Hippocampal formation (tissue), 2 donors: ENCODE measurements at places on chromosomes 4 and X.
A peak's percentile ranks its signal among the peaks of the same experiment; 100 is the strongest.

GRCh38 chr4:150411520-150411919 lies 170.4 kb upstream of the MAB21L2 start:
- DNase-seq = no peak

GRCh38 chr4:123110147-123110546 lies 187.8 kb upstream of the NUDT6 start:
- no peak for DNase-seq

DNA sequence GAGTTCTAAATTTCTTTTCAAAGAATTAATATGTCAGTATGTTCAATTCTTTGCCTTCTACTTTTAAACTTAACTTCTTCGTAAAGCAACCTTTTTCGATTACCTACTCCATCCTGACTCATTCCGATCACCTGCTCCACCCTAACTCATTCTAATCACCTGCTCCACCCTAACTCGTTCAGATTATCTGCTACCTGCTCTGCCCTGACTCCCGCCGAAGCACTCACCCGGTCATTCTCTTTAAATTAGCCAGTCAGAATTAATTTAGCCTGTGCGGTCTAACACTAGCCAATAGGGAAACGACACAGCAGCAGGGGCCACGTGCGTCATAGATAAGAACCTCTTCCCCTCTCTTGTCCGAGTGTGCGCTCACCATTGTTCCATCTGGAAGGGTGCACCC lies 60.1 kb upstream of the SH3RF1 start:
- DNase-seq = no peak

GRCh38 chr4:188092824-188093223 lies 16.6 kb downstream of the TRIML2 start:
- DNase-seq = no peak

- no peak for DNase-seq
Measured at GRCh38 chr4:184748251-184748652, 14.4 kb upstream of the CENPU start.

GRCh38 chr4:124334119-124334518 lies 378.4 kb downstream of the ANKRD50 start:
- DNase-seq = peak; percentile 64

GRCh38 chr4:147787204-147787603 lies 55.3 kb downstream of the ARHGAP10 start:
- no peak for DNase-seq

DNA sequence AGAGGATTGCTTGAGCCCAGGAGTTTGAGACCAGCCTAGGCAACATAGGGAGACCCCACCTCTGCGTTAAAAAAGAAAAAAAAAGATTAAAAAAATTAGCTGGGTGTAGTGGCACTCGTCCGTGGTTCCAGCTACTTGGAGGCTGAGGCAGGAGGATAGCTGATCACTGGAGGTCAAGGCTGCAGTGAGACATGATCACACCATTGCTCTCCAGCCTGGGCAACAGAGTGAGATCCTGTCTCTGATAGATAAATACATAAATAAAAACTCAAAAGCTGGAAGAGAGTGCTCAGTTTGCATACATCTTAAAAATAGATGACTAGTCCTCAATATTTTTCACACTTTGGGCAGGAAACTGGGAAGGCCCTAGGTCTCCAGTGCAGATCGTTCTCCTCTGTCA lies 54.1 kb downstream of the TMEM131L start:
- no peak for DNase-seq

- peak; percentile 10 for DNase-seq
Measured at GRCh38 chr4:184453365-184454160, 20.8 kb downstream of the IRF2 start.

- no peak for DNase-seq
Measured at GRCh38 chr4:10898072-10898471, 213.5 kb upstream of the CLNK start.

GRCh38 chrX:55142206-55142918 lies 53.5 kb downstream of the PAGE2 start:
- DNase-seq = no peak

DNA sequence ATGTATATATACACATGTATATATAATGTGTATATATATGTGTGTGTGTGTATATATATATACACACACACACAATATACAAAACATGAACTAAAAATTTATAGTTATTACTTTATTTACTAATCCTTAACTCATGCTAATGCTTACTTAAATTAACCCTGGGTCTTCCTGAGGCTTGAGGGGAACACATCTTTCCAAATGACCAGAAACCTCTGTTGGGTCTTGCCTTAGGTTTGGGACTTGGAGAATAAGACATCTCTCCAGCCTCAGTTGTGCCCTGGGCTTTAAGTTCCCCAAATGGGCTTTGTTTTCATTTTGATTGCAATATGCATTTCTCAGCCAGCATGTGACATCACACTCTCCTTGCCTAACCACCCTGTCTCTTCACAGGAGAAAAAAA lies 7.7 kb downstream of the GEMIN8 start:
- DNase-seq = no peak

GRCh38 chrX:11770320-11770719 lies 12.3 kb downstream of the MSL3 start:
- peak; percentile 35 for DNase-seq

DNA sequence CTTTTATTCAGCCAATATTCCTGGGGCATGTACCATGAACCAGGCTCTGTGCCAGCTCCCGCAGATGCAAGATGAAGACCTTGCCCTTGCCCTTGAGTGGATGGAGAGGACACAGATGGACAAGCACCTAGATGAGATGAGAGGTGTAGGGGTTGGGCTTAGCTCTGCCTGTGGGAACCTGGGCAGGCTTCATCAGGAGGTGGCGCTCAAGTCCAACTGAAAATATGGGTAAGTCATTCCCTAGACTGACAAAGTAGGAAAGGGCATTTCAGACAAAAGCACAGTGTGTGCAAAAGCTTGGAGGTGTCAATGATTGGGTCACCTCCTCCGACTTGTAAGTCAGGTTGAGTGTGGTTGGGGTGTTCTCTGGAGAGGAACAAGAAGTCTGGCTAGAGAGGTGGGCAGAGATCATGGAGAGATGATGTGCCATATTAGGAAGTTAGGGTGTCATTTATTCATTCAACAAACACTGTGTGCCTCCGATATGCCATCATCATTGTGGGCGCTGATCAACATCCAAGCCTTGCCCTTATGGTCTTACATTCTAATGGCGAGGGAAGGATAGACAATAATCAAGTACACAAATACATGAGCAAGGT lies 64.6 kb downstream of the ANAPC4 start:
- peak; percentile 15 for DNase-seq

DNA sequence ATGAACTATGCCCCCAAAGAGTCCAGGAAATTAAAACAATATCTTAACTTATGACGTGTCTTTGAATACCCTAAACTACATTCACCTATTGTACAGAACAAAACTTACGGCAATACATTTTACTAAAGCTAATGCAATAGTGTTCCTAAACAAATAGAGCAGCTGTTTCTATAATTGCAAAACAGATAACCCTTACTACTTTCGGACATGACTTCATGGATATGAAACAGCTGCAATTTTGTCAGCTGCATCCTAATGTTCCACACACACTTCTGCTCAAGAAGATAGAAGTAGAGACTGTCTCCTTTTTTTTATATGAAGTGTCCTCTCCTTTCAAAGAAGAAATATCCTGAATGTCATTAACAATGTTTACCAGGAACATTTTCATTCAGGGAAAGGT lies 174.9 kb downstream of the ACTRT1 start:
- no peak for DNase-seq

GRCh38 chr4:48137846-48138245 lies 3.8 kb upstream of the TXK start:
- no peak for DNase-seq

- DNase-seq = no peak
Measured at GRCh38 chr4:113623274-113623894, 138.2 kb downstream of the CAMK2D start.

GRCh38 chrX:50333308-50333707 lies 128.7 kb downstream of the CCNB3 start:
- no peak for DNase-seq

DNA sequence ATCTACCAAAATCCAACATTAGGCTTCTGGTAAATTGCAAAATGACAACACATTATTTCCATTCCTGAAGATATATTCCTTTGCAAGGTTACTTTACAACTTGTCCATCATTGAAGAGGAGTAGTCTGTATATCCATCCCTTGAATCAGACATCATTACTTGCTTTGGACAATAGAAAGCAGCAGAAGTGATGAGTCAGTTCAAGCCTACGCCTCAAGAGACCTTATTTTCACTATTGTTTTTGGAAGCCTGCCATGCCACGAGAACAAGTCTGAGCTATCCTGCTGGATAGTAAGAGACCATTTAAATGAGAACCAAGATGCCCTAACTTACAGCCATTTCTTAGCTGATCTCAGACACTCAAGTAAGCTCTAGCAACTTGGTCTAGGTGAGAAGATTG lies 246.0 kb upstream of the HHIP start:
- DNase-seq = no peak

DNA sequence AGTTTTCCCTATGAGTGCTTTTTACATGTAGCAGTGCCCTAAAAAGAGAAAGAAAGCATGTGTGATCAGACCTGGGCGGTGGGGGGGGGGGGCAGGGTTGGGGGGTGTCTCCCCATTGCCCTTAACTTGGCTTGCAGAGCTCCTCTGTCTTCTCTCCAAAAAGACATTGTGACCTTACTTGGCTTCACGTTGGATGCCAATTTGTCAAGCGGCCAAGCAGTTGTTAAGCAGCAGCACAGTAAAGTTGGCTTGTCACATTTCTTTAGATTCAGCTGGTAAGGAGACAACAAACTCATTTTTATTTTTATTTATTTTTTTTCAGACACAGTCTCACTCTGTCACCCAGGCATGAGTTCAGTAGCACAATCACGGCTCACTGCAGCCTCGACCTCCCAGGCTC lies 57.3 kb upstream of the ZNF157 start:
- no peak for DNase-seq

GRCh38 chr4:130808492-130808891 lies 1712.5 kb downstream of the C4orf33 start:
- no peak for DNase-seq
